ENCODE measurements at places on chromosomes 6 and 20.

GRCh38 chr6:37171201-37171969 lies 1.4 kb downstream of the PIM1 start:
- no peak for DNase-seq

GRCh38 chr20:37697314-37697713 lies 3.5 kb downstream of the CTNNBL1 start:
- DNase-seq = no peak

DNA sequence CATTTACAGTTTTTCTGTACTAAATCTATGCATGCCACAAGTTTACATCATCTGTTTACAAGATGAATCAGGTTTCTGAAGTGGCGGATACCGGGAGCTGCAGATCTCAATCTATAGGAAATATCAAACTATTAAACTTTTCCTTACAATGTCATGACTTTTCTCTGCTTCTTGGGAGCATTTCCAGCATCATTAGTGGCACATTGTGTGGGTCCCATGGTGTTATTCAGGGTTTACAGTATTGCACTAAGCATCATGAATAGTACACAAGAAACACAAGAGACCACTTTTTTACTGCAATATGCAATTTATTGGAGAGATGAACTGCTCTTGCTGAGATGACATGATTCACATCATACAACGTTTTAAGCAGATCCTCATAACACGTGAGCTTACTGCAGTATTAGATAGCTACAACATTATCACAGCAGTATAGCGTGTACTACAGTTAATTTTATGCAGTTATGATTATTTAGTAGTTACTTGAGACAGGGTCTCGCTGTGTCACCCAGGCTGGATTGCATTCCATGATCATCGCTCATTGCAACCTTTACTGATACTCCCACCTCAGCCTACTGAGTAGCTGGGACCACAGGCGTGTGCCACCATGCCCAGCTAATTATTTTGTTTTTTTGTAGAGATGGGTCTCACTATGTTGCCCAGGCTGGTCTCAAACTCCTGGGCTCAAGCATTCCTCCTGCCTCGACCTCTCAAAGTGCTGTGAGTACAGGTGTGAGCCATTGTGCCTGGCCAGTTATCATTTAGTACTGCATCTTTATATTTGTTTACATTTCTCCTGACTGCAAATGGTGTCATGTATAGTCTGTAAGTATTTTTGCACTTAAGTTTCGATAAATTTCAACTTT lies 18.4 kb downstream of the BLTP3A start:
- DNase-seq = no peak

DNA sequence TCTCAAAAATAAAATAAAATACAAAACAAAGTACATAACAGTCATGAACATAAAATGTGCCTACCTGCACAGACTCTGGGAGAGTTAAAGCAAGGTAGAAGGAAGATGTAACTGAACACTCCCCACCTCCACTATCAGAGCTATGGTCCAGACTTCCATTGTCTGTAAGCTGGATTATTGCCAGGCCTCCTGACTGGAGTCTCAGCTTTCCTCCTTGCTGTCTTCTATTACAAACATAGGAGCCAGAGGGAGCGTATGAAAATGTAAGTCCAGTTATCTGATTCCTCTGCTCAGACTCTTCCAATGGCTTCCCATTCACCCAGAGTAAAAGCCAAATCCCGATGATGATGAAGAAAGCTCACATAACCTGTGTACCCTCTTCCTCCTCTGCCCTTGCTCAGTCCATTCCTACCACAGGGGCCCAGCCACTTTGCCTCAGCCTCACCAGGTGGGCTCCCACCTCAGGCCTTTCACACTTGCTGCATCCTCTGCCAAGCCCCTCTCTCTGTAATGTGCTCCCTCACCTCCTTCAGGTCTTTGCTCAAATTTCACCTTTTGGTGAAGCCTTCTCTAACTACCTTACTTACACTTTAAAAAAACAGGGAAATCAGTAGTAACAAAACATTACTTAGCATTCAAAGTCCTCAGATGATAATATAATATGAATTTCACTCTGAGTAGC lies 194.1 kb downstream of the RIMS1 start:
- DNase-seq = no peak

DNA sequence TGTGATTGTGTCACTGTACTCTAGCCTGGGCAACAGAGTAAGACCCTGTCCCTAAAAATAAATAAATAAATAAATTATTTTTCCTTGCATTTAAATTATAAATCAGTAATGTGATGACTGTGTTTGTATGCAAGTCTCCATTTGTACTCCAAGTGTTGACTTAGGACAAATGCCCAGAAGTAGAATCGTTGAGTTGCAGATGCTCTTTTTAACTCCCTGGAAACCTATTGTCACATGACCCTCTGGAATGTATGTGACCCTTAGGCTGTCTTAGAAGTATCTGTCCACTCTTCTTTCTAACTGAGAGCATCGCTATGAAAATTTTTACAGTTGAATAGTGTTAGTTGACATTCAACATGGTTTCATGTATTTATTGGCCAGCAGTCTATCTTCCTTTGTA lies 18.8 kb downstream of the OR2A4 start:
- DNase-seq = no peak

DNA sequence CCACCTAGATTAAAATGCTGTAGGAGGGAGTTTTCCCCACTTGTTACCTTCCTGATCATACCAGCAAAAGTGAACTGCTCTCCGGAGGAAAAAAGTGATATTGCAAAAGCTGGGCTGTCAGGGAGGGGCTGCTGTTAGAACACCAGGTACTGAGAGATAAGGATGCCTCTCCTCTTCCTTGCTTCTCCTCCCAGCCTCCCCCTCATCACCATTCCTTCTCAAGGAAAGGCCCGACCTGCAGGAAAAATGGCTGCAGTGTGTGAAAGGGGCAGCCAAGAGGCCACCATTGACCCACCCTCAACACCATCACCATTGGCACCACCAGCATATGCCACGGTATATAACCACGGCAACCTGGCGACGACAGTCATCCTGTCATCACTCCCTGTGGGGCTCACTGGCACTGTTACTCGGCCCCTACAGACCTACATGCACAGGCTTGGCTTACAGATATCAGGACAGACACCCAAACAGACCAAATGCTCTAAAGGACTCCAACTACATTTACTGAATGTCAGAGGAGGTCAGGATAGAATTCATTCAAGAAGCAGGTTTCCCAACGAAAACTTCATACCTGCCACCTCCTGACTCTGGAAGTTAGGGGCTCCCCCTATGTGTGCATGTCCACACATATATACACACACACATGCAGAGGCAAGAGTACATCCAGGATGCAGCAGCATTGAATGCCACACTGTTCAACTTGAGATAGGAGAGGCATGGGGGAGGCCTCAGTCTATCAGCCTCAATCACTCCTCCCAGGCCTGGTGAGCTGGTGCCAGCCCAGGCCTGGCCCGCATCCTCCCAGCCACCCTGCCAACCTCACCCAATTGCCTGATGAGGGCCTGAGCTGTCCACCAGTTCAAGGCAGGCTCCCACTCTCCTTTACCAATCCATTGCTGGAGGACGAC lies 13.9 kb upstream of the MDGA1 start:
- DNase-seq = no peak

- DNase-seq = no peak
Measured at GRCh38 chr6:68632734-68633133, 2.3 kb upstream of the ADGRB3 start.

- DNase-seq = no peak
Measured at GRCh38 chr20:59013959-59014608, 5.1 kb upstream of the TUBB1 start.

DNA sequence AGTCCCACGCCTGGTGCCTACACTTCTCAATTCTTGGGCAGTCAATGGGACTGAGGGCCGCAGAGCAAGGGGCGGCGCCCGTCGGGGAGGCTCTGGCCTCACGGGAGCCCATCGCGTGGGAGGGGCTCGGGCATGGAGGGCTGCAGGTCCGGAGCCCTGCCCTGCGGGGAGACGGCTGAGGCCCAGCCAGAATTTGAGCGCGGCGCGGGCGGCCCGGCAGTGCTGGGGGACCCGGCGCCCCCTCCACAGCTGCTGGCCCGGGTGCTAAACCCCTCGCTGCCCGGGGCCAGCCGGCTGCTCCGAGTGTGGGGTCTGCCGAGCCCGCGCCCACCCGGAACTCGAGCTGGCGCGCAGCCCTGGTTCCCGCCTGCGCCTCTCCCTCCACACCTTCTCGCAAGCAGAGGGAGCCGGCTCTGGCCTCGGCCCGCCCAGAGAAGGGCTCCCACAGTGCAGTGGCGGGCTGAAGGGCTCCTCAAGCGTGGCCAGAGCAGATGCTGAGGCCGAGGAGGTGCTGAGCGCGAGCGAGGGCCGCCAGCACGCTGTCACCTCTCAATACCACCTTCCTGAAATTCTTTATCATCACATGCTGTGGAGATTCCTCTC lies 58.5 kb downstream of the BAK1 start:
- no peak for DNase-seq

DNA sequence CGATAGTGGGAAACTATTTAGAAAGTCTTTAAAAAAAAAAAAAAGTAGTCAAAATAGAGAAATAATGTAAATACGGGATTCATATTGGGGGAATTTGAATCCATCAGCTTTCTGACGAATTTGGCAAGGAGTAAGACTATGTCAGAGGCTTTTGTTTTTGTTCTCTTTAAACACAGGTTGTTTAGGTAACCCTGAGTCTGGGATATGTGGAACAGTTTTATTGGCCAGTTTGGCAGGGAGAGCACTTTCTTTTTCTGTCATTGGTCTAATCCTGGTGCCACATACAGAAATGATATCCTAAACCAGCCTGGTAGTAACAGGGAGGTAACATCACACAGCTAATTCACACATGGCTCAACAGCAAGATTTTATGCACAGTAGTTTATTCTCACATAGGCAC lies 27.7 kb downstream of the HAO1 start:
- DNase-seq = no peak

DNA sequence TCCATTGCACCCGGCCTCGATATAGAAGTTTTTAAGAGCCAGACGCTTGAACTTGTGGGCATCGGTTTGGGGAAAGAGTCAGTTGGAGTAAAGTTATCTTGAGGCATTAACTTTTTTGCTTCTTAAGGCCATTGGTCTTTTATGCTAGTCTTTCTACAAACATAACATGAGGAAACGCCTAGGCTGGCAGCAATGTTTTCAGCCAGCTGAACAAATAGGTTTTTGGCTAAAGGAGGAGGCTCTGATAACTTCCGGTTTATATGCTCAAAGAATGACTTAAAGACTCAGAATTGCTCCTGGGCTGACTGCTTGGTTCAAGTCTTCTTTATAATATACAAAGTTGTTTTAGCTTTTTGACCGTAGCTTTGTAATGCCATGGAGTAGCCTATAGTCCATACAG lies 46.2 kb downstream of the HLA-C start:
- no peak for DNase-seq

GRCh38 chr20:24034820-24035219 lies 46.2 kb upstream of the GGTLC1 start:
- DNase-seq = no peak

Data from stimulated activated CD4-positive, alpha-beta T cell treated with anti-CD3 and anti-CD28 coated beads, Interleukin-1b, Interleukin-23, amount 100 ng/mL, for 1 hour (primary cell).